ENCODE measurements at places on chromosomes 6 and 20.

GRCh38 chr20:32463642-32464400 lies 105.7 kb downstream of the ASXL1 start:
- no peak for DNase-seq
- H3K36me3 ChIP-seq = no peaks in the 10 kb centered on the region
- H3K4me3 ChIP-seq = no peak overlapping the region
- H3K27me3 ChIP-seq = no peaks in the 10 kb centered on the region
- no peak overlapping the region for H3K27ac ChIP-seq

- no peaks in the 10 kb centered on the region for H3K36me3 ChIP-seq
- peaks cover 7% of the 10 kb centered on the region for H3K4me1 ChIP-seq
- no peak for DNase-seq
- H3K27ac ChIP-seq = no peak overlapping the region
Measured at GRCh38 chr6:125307964-125308615, 6.3 kb upstream of the HDDC2 start.

- peaks cover 6% of the 10 kb centered on the region for H3K27me3 ChIP-seq
- no peaks in the 10 kb centered on the region for H3K36me3 ChIP-seq
- no peaks in the 10 kb centered on the region for H3K4me1 ChIP-seq
- H3K27ac ChIP-seq = no peak overlapping the region
- no peak overlapping the region for H3K4me3 ChIP-seq
Measured at GRCh38 chr6:49410564-49410963, 52.5 kb downstream of the MMUT start.

- no peak overlapping the region for H3K4me3 ChIP-seq
- H3K36me3 ChIP-seq = no peaks in the 10 kb centered on the region
- no peaks in the 10 kb centered on the region for H3K27me3 ChIP-seq
- no peak overlapping the region for H3K27ac ChIP-seq
- H3K4me1 ChIP-seq = no peaks in the 10 kb centered on the region
Measured at GRCh38 chr6:22807261-22807660, 237.9 kb downstream of the HDGFL1 start.

DNA sequence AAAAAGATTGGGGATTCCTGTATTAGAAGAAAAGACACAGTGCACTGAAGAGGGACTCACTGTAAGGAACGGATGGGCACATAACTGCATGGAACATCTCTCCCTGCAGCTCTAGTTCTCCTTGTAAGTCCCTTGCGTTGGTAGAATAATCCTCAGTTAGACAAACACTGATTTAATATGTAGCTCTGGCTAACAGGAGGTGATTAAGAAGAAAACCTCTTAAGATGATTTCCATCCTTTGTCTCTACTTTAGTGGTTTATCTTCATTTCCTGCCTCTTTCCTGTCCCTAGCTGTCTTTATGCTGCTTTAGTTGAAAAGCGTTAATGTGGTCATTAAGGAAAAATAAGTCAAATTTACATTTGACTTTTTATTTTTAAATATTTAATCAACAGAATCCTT lies 86.6 kb downstream of the SLC16A10 start:
- no peak overlapping the region for H3K4me3 ChIP-seq
- H3K27me3 ChIP-seq = no peaks in the 10 kb centered on the region
- no peaks in the 10 kb centered on the region for H3K36me3 ChIP-seq

DNA sequence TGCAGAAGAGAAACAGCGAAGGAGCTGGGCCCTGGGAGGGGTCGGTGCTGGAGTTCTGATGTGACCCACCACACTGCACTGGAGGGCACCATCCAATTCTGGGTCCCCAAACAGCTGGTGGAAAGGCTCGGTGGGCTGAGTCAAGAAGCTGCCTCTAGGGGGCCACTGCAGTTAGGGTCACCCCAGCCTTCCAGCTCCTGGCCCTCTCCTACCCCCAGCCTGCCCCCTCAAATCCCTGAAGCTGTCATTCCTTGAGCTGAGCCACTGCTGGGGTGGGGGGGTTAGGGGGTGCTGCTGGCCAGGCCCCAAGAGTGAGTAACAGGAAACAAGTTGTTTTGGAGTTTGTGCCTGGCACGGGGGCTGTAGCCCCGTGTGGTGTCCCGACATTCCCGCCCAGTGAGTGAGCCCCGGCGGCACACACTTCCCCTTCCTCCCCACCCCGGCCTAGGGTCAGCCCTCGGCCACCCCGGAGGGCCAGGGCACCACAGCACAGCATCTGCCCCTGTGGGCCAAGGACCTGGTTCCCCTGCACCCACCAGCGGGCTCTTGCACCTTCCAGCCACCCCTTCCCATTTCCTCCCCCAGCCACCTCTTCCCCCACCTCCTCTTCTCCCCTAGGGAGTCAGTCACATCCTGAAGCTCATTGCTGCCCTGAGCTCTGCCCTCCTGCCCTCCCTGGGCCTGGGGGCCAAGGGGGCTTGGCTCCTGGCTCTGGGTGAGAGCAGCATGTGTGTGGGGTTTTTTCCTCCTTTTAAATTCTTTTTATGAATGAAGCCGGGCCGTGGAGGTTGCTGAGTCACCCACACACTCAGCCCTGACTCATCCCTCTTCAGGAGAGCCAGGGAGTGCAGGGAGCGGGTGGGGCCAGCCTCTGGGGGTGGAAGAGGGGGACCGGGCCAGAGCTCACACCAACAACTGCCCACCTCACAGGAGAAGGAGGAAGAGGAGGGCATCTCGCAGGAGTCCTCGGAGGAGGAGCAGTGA lies 4.6 kb downstream of the SMIM29 start:
- H3K27me3 ChIP-seq = no peaks in the 10 kb centered on the region
- H3K36me3 ChIP-seq = peaks cover 71% of the 10 kb centered on the region
- H3K4me1 ChIP-seq = peaks cover 63% of the 10 kb centered on the region
- H3K4me3 ChIP-seq = no peak overlapping the region
- DNase-seq = no peak

DNA sequence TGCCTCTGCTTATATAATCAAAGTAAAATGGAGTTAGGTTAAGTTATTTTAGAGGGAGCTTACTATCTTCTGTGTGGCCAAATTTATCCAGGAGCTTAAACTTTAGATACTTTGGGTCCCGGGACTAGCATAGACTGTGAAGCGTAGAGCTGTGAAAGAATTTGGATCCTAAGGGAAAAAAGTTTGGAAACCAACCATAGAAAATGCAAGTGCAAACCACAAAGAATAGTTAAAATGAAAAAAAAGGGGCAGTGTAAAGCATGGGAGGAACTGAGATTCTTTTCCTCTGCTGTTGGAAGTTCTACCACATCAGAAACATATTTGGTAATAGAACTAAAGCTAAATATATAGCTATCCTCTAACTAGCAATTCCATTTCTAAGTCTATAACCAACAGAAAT lies 232.2 kb upstream of the FLRT3 start:
- no peak overlapping the region for H3K27ac ChIP-seq
- no peaks in the 10 kb centered on the region for H3K4me1 ChIP-seq
- no peak overlapping the region for H3K4me3 ChIP-seq
- no peaks in the 10 kb centered on the region for H3K27me3 ChIP-seq
- H3K36me3 ChIP-seq = no peaks in the 10 kb centered on the region

- no peak for DNase-seq
- H3K4me1 ChIP-seq = peaks cover 34% of the 10 kb centered on the region
- H3K27me3 ChIP-seq = no peaks in the 10 kb centered on the region
- peaks cover 28% of the 10 kb centered on the region for H3K36me3 ChIP-seq
Measured at GRCh38 chr6:42988486-42989020, 4.2 kb downstream of the PPP2R5D start.

DNA sequence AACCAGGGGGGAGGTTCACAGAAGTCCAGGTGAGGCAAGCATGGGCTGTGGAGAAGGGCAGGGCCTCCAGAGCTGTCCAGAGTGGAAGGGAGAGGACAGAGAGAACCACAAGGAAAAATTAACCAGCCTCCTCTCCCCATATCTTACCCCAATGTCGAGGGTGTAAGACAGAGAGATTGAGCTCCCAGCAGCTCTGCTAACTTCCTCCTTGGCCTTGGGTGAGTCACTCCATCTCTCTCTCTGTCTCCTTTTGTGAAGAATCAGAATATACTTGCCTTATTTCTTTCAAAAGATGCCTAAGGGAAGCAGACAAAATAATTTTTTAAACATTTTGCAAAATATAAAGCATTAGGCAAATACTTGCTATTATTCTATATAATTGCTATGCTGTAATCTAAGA lies 58.3 kb upstream of the IYD start:
- no peaks in the 10 kb centered on the region for H3K4me1 ChIP-seq
- no peaks in the 10 kb centered on the region for H3K36me3 ChIP-seq
- H3K27me3 ChIP-seq = peaks cover 18% of the 10 kb centered on the region

DNA sequence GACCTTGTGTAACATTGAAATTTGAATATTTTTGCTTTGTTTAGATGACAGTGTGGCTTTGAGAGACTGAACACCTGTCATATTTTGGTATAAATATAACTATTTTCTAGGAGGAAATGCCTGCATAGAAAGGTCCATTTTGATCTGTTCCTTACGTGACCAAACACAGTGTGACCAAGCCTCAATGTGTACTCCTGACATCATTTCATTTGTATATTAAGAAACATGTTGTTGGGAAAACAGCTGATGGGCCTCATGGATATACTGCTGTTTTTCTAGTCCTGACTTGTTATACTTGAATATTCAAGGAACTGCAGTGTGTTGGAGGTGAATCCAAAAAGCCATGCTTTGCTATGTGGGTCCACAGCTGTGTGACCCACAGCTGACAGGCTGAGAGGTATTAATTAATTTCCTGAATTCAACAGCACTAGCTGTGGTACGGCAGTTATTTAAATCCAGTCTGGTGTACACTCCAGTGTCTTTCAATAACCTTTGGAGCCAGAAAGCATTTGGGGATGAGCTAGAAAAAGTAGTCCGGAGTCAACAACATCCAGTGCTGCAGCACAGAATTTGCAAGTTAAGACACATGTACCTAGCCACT lies 18.9 kb downstream of the NCOA7 start:
- no peak overlapping the region for H3K27ac ChIP-seq
- no peak for DNase-seq
- no peaks in the 10 kb centered on the region for H3K27me3 ChIP-seq
- H3K4me1 ChIP-seq = peaks cover 75% of the 10 kb centered on the region

DNA sequence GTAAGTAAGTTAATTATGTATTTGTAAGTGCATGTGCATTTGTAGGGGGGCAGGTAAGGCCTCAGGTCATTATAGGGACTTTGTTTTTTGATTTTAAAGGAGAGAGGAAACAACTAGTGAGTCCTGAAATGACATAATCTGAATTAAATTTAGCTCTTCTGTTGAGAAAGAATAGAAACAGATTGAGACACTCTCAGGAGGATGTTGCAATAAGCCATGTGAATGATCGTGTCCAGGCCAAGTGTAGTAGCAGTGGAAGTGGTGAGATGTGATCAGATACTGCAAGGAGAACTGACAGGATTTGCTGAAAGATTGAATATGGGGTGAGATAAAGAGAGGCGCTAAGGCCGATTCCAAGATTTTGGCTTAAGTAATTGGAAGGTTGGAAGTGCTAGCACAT lies 2.6 kb upstream of the CENPW start:
- no peak overlapping the region for H3K4me3 ChIP-seq
- no peaks in the 10 kb centered on the region for H3K27me3 ChIP-seq
- no peak overlapping the region for H3K27ac ChIP-seq
- no peaks in the 10 kb centered on the region for H3K36me3 ChIP-seq
- peaks cover 11% of the 10 kb centered on the region for H3K4me1 ChIP-seq

DNA sequence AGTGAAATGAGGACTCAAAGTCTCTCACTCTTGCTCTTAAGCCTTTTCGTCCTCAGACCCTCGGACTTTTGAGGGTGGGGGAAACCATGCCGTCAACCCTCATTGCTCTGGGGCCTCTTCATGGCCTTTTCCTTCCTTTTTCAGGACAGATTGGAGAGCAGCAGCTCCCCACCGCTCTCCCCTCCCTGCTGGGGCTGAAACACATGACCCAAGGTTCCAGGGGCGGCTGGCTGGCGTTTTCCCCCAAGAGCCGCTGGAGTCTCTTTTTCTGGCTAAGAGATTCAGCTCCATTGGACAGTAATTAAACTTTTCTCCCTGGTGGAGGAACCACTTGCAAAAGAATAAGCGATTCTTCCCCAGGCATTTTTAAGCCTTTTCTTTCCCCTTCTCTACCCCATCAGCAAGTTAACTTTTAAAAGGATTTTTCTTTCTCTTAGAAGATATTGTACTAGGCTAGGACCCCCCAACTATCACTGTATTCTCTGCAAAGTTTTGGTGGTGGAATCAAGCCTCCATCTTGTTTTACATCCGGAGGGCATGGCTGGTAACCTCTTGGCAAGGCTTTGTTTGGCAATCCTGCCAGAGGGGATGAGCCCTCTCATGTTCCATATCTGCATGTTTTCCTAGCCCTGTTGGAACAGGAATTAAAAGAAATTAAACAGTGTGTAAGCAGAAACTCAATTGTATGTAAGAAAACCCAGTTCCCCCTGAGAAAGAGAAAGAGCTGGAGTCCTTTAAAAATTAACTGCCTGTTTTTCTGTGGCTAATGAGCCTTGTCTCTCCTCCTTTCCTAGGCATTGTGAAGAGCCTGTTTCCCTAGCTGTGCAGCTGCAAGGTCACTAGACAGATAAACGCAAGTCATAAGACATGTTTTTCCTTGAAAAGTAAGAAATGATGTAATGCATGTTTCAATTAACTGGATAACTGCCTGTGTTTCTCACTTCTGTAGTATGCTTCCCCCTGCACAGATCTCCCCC lies 100.8 kb upstream of the GPR6 start:
- H3K27me3 ChIP-seq = peaks cover 5% of the 10 kb centered on the region
- H3K36me3 ChIP-seq = no peaks in the 10 kb centered on the region
- no peak for DNase-seq
- no peak overlapping the region for H3K4me3 ChIP-seq

DNA sequence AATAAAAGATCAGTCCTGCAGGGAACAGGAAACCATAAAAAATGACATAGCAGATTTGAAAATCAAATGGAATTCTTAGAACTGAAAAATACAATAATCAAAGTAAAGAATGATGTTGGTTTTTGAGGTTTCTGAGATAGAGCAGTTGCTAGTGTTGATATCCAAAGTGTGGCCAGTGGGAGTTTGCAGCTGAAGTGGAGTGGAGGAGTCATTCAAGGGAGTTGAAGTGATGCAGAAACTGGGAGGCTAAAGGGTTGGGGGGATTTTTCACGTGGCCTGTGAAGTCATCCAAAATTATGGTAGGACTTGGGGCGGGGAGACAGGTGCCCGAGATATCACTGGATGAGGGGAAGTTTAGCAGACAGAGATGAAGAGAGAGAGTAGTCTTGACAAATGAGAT lies 123.6 kb downstream of the CDC5L start:
- no peak overlapping the region for H3K27ac ChIP-seq
- H3K27me3 ChIP-seq = peaks cover 5% of the 10 kb centered on the region
- no peak overlapping the region for H3K4me3 ChIP-seq
- no peaks in the 10 kb centered on the region for H3K36me3 ChIP-seq
- DNase-seq = no peak

- no peaks in the 10 kb centered on the region for H3K27me3 ChIP-seq
- no peak overlapping the region for H3K27ac ChIP-seq
- H3K4me1 ChIP-seq = no peaks in the 10 kb centered on the region
- no peak overlapping the region for H3K4me3 ChIP-seq
- no peak for DNase-seq
- H3K36me3 ChIP-seq = no peaks in the 10 kb centered on the region
Measured at GRCh38 chr6:102075539-102075938, 682.0 kb downstream of the GRIK2 start.

- H3K27me3 ChIP-seq = no peaks in the 10 kb centered on the region
- H3K4me1 ChIP-seq = peaks cover 15% of the 10 kb centered on the region
- no peak overlapping the region for H3K27ac ChIP-seq
- no peak for DNase-seq
- peak overlapping the region; percentile 26 for H3K4me3 ChIP-seq
Measured at GRCh38 chr6:89270951-89271721, 44.0 kb downstream of the GABRR2 start.
